ENCODE measurements at places on chromosomes 11 and 22.
A peak's percentile ranks its signal among the peaks of the same experiment; 100 is the strongest.

GRCh38 chr22:23632178-23632577 is at the start of gene DRICH1:
Gene DRICH1, minus strand, starts transcription at chr22:23632321. Its CDS starts 298 bp downstream, at chr22:23632023.
- DNase-seq: no peak

- DNase-seq: peak; percentile 93
These were observed at the start of gene BUD13 for GRCh38 chr11:116772443-116773202. Gene BUD13, minus strand, starts transcription at chr11:116772987. Its CDS starts 23 bp downstream, at chr11:116772964.

- DNase-seq: no peak
These were observed 32.8 kb downstream of the C2CD3 start for GRCh38 chr11:74138021-74138420.

DNA sequence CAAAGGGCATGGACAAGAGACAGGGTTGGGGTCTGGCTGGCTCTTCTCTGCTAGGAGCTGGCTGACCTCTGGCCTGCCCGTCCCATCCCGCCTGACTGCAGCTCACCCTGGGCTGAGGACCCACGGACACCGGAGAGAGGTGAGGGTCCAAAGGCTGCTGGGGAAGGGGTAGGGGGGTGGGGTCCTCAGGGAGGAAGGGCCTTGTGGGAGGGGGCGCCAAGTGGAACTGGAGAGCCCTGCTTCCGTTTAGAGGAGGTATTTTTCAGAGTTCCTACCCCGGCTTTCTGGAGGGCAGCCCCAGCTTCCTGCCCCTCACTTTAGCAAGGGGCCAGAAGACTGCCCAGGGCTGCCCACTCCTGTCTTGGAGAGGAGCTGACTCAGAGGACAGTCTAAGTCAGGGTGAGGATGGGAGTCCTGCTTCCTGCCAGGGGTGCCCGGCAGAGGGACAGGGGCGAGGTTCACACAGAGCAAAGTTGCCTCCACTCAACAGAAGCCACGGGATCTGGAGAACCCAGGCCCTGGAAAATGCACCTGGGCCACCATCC is 7.1 kb downstream of the LARGE2 start:
- DNase-seq: no peak

- DNase-seq: no peak
These were observed 302.6 kb upstream of the FAT3 start for GRCh38 chr11:91921974-91922373.

- DNase-seq: no peak
These were observed 43.1 kb downstream of the SVIP start for GRCh38 chr11:22786475-22786874.

DNA sequence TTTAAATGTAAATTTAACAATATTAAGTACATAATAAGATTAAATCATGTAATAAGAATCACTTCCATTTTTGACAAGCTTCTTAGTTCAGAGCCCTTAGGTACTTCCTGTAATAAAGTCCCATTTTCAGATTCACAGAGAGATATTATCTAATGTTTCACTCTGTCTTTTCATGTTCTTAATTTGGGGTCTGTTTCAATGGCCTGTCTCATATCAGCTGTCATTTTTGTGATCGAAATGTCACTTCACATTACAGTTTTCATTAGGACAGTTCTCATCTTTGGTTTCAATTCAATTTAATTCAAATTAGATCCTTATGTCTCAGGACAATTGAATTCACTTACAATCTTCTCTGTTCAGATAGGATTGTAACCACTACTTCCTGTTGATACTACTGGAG is 22.6 kb upstream of the OLFML1 start:
- DNase-seq: no peak

DNA sequence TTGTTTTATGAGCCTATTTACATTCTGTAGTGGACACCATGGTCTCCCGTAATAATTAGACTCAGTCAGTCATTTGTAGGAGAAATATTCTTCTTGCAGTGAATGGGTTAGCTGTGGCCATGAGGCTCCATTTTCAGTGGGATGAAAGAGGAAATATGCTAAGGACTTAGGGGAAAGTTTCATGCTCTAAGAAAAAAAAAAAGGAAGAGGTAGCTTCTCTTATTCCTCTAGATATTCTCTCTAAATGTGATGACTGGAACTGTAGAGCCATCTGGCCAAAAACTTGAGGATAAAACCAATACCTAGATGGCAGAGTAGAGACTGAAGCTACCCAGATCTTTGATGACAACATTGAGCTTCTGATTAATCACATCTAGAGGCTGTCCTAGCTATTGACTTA is 75.8 kb upstream of the SESN3 start:
- no peak for DNase-seq

DNA sequence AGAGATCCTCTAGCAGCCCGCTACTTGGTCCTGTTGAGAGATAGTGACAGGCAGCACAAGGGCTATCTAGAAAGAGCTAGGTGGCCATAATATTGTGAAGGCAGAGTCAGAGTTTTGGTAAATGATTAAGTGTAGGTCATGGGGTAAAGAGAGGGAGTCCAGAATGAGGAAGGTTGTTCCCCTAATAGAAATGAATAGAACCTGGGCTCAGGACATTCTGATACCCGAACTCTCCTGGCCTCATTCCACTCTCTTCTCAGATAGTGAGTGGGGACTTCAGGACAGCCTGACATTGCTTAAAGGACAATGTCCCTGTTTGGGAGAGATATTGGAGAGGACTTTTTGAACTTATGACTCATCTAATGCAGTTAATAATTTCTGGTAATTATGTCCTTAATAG is 20.6 kb downstream of the SLC5A1 start:
- no peak for DNase-seq

- no peak for DNase-seq
These were observed 30.8 kb downstream of the CBL start for GRCh38 chr11:119236891-119237290.

DNA sequence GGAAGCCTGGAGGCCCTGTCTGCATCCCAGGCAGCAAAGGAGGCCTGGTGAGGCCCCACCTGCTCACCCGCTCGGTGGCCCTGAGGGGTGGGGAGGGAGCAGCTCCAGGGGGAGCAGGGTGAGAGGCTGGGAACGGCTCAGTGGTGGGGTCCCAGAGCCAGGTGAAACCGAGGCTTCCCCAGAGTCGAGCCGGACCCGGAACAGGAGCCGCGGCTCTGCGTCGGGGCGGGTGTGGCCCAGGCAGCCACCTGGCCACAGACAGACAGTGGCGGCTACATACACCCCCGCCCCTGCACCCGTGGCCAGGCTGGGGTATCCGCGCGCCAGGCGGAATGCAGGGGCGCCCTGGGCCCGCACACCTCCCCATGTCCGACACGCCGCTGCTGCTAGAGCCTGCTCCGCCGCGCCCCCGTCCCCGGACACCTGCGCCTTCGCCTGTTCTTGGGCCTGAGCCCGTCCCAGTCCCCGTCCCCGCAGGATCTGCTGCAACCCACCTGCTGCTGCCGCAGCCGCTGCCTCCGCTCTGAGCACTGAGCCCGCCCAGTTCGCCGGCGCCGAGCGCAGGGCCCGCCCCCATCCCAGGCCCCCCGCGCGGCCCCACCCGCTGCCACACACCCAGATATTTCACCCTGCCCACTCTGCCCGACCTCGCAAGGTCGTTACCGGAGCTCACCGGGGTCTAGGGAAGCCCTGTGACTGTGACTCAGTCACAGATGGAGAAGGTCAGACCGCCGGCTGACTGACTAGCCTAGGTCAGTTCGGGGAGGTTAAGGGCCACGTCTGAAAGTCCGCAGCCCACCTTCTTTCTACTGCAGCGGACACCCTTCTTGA is at the start of gene SLC7A4:
Gene SLC7A4, minus strand, starts transcription at position 525 of the 831 bp plus-strand sequence. CDS start 749 bp downstream, outside the sequence.
- no peak for DNase-seq

DNA sequence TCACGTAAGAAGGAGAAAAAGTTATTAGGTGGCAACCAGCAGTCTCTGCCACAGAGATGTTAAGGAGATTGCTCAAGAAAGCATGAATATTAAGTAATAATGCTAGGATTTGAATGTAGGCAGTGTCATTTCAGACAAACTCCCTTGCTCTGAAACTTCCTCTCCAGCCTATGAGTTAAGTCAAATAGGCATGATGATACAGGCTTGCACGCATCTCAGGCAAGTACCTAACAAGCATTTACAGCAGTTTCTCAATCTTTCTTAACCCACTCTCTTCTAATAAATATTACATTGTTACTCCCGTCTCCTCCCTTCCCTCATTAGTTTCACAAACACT is 72.7 kb downstream of the RAB38 start:
- DNase-seq: no peak

DNA sequence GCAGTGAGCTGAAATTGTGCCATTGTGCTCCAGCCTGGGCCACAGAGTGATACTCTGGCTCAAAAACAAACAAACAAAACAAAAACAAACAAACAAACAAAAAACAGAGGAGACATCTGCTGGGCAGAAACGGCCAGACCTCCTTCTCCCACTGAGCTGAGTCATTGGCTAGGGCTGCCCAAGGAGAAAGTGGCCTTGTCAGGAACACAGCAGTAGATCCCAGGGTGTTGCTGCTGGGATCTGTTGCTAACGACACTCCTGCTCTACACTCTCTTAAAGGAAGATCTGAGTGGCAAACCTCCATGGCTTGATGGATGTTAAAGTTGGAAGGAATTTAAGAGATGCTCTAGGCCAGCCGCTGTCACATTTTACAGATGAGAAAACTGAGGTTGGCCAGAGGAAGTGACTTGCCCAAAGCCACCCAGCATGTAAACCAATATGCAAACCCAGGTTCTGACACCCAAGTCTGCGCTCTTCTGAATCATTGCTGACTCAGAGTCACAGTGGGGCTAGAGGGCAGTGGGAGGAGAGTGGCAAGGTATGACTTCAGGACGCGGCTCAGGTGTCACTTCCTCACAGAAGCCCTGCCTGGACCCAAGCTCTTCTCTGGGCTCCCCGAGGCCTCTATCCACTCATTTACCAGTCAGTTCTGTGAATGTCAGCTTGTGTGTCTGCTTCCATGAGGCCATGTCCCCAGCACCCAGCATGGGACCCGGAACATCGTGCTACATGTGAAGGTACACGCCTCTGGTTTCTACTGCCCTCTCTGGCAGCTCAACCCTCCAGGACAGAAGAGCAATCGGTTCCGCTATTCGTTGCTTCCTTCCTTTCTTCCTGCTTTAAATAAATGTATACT is 11.3 kb upstream of the GDPD5 start:
- peak; percentile 31 for DNase-seq

DNA sequence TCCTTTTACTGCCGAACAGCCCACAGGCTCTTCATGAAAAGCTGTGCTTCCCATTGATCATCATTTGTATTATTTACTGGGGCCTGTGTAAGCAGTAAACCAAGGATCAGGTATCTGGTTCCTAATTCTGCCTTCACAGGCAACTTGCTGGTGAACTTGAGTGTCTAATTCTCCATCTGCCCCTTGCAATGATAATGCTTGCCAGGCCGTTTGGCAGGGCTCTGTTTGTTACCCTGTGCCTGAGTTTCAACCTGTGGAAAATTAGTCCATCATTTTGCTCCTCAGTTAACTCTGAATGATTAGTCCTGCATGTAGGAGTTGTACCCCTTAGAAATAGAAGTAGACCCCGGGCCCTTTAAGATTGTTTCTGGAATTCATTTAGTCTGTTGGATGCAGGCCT is 298.4 kb upstream of the CADM1 start:
- no peak for DNase-seq

DNA sequence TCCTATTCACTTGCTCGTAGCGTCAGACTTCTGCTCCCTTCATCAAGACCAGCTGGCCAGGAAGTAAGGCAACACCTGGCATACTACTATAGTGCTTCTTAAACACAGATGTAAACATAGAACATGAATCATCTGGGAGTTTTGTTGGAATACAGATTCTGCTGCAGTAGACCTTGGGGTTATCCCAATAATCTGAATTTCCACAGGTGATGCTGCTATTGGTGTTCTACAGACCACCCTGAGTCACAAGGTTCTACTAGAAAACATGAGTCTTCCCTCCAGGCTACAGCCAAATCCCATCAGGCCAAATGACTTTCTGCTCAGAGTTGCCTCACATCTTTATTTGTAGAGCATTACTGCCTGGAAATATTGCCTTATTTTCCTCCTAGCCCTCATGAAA is 175.2 kb downstream of the NELL1 start:
- DNase-seq: no peak

DNA sequence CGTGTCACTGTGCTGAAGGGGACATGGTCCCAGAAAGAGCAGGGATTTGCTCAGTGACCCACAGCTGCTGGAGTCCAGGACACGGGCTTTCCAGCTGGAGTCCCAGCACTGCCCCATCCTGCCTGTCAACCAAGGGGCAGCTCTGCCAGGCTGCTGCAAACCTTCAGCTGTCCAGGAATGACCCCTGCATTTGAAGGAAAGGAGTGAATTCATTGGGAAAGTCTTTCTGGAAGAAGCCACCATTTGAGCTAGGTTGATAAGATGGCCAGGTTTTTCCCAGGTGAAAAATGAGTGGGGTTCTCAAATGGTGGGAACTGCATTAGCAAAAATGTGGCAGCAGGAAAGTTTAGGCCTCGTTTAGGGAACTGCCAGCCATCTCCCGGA is 9.4 kb downstream of the KCNK7 start:
- DNase-seq: no peak

DNA sequence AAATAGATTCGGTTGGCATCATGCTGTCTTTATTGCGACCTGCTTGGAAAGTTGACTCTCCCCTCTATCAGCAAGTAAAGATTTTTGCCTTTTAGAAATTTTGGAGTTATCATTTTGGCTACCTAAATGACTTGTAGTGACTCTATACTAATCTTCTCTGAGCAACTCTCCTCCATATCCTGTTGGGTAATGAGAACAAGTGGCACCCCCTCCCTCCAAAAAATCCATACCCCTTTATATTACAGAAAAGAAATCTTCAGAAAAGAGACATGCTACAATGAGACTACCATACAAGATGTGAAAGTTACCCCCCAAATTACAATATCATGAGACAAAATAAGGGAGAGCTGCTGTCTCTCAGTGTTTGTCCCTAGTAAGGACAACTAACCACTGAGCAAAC is 1.2 kb downstream of the JAML start:
- no peak for DNase-seq

GRCh38 chr11:62649486-62649885 is 3.1 kb upstream of the GANAB start:
- no peak for DNase-seq

DNA sequence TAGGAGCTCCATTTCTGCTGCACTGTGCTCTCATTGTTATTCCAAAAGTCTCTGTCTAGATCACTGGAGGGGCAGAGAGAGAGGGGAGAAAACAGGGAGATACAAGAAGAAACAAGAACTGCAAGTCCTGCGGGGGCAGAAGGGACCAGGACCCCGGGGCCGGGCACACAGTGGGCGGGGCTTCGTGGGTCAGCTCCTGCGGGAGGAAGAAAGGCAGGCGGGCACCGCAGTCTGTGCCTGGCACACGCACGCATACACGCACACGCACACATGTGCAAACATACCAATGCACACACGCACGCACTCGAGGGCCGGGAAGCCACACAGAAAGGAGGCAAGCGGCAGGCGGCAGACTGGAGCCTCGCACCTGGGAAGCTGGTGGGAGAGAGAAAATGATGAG is 33.6 kb downstream of the SYT7 start:
- DNase-seq: no peak

DNA sequence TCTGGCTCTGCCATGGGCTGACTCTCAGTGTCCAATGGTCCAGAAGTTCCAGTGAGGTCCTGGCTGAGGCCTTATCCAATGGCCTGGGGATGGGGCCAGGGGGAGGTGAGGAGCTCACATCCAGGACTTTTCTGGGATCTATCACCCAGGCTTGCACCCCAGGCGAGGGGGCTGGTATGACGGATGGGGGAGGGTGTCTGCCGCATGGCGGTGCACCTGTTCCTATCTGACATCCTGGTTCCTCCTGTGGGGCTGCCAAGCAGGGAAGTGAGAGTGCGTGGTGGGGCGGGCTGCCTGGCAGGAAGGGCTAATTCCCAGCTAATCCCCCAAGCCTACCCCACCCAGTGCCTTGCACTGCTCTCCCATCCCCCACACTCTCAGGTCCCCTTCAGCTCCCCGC is 102.1 kb downstream of the NECTIN1 start:
- DNase-seq: no peak

All from activated CD4-positive, alpha-beta T cell treated with anti-CD3 and anti-CD28 coated beads, Interleukin-2, amount 50 U/mL, for 4 hours (primary cell).